ENCODE measurements at places on chromosomes 6 and 20. TPM values are rescaled to one million over a fixed set of nuclear protein-coding genes. Genes with fewer than 3 reads are reported as not detected.
A peak's percentile ranks its signal among the peaks of the same experiment; 100 is the strongest.

DNA sequence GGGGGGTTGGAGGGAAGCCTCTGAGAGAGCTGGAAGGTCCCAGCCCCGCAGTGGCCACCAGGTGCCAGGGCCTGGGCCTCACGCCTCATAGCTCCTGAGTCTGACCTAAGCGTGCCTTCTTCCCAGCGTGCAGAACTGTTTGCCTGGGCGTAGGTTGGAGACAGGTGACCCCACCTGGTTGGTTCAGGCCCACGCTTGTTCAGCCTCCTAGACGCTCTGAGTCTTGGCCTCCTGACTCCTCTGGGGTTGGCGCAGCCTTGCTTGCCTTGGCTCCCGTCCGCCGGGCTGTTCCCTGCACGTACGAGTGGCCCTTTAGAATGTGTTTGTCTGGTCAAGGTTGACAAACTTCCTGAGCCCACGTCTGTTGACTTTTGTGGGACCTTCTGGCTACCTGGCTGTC is 70.8 kb downstream of the EYA2 start:
- no peak for DNase-seq

- DNase-seq = no peak
Measured at GRCh38 chr20:20710443-20711315, 1.8 kb downstream of the RALGAPA2 start.

DNA sequence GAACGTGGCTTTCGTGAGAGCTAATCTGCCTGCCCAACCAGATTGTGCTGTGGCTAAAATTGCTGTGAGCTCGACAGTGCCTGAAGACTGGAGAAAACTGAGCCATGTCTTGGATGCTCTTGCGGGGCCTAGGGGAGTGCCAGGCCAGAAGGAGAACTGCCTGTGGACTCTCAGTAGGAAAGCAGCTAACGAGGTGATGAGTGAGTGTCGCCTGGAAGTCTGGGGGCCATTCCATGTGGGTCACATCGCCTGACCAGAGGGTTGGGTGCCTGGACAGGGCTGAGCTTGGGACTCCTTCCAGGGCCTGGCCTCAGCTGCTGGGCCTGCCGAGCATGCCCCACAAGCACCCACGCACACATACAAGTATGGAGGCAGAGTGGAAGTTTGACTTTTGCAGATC is 166.5 kb downstream of the VEGFA start:
- DNase-seq = no peak

- DNase-seq = no peak
Measured at GRCh38 chr20:57761413-57761734, 51.6 kb upstream of the PMEPA1 start.

- no peak for DNase-seq
Measured at GRCh38 chr6:72724545-72724944, 102.7 kb downstream of the KCNQ5 start.

DNA sequence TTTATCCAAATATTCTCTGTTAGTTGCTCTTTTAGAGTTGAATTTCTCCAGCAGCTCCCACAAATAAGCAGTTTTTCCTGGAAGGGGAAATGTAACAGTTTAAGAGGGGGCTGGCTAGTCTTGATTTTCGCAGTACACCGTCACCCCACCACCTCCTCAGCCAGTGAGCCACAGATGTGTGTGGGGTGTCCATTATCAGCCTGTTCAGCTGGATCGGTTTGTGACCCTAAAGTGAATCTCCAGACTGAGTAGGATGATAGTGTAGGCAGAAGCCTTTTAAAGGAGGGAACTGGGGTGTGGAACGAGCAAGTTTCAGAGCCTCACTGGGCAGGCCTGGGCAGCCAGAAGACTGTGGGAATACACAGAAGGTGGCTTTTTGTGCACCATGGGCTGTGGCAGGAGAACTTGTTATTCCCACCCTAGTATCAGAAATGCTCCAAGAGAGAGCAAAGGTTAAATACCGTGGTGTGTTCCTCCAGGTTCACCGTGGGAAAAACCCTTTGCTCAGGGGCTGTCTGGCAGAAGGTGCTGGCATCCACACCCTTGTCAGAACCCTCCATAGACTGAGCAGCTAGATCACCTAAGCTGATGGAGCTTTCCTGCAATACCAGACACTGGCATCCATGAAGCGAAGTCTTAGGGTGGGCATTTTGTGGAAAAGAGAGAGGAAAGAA is 230.9 kb upstream of the MOCS1 start:
- no peak for DNase-seq

GRCh38 chr6:96803106-96803481 is 34.2 kb downstream of the GPR63 start:
- no peak for DNase-seq

GRCh38 chr20:59403261-59403961 is 103.0 kb downstream of the EDN3 start:
- DNase-seq = peak; percentile 55

DNA sequence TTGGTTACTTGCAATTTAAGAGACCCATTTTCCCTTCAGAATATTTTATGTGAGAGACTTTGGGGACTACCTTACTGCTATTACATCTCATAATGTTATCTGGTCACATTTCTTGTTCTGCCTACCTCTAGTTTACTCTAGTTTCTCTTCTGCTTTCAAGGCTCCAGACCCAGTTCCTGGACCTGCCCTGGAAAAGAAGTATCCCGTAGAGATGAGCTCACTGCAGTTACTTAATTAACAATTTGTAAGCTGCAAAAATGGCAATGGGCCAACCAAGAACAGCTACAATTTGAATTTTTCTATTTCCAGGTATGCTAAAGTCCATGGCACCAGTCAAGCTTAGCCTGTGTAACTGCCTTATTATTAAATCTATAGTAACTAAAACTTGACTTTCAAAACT is 25.0 kb downstream of the TAB2 start:
- no peak for DNase-seq

GRCh38 chr6:87700397-87701343 is 1.4 kb downstream of the AKIRIN2 start:
- peak; percentile 18 for DNase-seq

DNA sequence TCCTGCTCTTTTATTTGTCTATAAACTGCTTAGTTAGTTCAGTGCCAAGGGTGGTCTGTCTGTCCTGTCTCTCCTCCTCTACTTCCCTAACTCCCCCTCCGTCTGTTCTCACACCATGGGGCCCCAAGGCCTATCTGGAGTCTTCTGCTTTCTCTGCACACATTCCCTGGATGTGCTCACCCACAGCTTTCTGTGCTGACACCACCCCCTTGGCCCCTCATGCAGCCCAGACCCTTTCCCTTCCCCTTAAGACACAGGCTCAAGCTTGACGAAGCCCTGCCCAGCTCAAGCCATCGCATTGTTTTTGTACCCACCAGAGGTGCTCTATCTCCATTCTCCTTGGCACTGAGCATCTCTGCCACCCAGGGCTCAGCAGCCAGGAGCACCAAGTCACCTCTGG is 78.1 kb upstream of the NNAT start:
- DNase-seq = no peak

DNA sequence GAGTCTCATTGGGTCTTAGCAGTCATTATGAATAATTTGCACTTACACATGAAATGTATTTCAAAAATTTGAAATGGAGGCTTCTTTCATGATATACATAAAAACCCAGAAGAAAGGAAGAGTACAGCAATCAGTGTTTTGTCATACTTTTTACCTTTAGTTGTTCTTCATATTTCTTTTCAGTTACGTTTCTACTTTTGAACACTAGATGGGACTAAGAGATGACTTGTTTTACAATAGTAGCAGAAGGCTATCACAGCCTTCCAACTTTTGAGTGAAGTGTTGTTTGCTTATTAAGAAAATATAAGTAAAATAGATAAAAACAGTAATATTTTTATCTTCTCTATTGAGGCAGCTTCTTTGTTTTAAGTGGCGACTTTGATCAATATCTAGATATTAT is 58.1 kb downstream of the L3MBTL3 start:
- no peak for DNase-seq

- DNase-seq = no peak
Measured at GRCh38 chr6:47983491-47983890, 127.5 kb downstream of the PTCHD4 start.

GRCh38 chr6:147700436-147701209 is 192.1 kb downstream of the SAMD5 start:
- DNase-seq = no peak

- DNase-seq = no peak
Measured at GRCh38 chr6:53257001-53257400, 91.7 kb downstream of the ELOVL5 start.

- no peak for DNase-seq
Measured at GRCh38 chr6:53494076-53494475, 50.8 kb downstream of the GCLC start.

DNA sequence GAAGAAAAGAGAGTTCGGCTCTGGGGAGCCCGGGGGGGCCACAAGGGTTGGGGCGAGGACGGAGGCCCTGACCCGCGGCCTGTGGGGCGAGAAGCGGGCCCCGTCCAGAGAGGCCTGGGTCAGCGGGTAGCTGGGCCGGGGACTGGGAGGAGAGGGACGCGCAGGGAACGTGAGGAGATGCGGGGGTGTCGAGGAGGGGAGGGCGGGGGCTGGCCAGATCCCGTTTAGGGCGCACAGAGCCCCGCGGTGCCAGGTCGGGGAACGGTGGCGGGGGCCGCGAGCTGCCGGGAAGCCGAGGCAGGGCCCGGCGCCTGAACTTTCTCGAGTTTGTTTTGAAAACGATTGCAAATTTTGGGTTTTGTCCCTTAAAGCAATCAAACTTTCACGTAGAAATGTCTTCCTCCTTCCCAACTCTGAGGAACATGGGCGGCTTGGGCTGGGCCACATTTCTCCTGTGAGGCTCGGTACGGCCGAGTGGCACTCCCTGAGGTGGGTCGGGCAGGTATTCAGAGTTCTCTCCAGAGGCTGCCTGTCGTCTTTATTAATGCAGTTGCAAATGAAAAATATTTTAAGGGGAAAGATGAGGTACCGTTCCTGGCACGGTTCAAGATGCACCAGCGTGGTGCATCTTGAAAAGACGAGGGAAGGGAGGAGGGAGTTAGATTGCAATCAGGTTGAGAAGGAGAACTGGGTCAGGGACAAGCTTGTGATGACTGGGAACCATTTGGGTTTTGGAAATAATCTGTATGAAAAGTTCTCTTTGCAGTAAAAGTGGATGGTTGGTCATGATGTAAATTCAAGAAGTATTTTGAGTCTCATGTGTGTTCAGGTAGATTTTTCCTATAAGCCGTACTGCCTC is 972 bp downstream of the RNF8 start:
- no peak for DNase-seq

- DNase-seq = no peak
Measured at GRCh38 chr6:36986704-36987047, 680 bp upstream of the MTCH1 start.

GRCh38 chr6:16711546-16712254 is 49.6 kb downstream of the ATXN1 start:
- no peak for DNase-seq

- DNase-seq = no peak
Measured at GRCh38 chr6:150694889-150695288, 95.2 kb downstream of the PLEKHG1 start.

DNA sequence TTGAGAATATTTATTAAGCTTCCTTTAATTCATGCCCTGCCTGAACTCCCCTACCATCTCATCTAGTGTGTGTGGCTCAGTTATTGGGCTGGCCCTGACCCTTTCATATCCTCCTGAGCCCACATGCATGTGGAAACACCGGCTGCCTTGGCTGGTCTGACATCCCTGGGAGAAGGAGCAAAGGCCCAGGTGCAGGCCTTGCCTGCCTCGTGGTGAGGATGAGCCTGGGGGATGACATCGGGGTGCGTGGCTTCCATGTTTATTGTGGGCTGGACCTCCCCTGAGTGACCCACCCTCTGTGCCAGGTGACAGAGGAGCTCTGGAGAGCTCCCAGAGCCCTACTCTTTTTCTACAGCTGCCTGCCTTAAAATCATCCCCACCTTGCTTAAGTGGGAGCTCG is 69.1 kb downstream of the FOXA2 start:
- no peak for DNase-seq

- no peak for DNase-seq
Measured at GRCh38 chr6:38164671-38165108, 345.2 kb downstream of the ZFAND3 start.

GRCh38 chr6:34969662-34970265 is 80.7 kb downstream of the ANKS1A start:
- no peak for DNase-seq

DNA sequence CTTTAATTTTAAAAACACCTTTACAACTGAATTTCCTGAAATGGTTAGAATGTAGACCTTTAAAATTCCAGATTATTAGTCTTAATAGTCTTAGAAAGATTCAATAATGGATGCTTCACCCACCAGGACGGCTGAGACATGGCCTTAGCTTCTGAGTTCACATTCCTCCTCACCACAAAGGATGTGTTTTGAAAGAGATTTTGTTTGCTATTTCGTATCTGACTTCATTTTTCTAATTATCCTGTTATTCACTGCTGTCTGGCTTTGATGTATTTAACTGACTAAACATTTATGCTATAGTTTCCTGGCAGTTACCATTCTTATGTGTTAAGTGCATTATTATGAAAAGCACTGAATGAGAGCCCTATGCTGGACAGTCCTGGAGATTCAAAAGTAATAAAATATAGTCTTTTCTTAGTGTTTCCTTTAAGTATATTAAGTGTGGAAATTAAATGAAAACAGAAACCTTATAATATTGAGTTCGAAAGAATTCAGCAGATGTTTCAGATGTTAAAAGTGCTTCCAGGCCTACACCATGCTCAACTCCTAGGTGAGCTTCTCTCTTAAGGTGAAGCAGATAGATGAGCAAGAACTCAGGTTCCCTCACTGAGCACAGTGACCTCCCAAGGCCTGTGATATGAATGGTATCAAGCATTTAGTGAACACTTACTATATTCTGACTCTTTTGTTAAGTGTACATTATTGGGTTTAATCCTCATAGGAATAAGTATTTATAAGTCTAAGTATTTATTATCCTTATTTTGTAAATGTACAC is 40.3 kb downstream of the MAP3K4 start:
- DNase-seq = no peak

DNA sequence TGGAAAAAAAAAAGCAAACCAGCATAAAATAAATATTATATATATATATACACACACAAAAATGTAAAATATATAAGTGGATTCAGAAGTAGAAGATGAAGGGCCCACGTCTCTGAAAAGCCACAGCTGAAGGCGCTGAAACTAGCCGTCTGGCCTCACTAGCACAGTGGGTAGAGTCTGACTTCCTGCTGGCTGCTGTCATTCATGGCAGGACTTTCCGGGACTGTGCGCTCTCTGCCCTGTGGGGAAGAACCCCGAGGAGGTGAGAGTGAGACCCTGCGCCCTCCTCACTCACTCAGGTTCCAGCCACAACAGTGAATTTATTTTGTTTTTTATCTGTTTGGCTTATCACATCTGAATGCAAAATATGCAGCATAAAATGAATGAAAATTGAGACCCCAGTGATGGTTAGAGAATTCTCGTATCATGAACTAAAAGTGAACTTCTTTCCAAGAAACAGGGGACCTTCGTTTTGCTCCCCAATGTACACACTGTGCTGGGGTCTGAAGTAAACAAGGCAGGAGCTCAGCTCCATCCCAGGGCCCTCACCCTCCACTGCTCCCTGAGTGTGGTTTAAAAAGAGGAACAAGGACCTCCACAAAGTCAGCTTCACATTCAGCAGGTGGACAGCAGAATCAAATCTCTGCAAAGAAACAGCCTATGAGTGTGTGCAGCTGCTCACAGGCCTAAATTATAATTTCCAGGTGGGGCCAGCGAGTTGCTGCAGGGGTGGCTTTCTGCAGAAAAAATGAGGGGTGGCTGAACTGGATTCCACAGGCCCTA is 1.3 kb upstream of the RAMACL start:
- no peak for DNase-seq

Gene FLRT3
- not detected for total RNA-seq

Gene FUT9
- total RNA-seq = not detected

Gene BPI
- total RNA-seq = not detected

Gene HTR1E
- total RNA-seq = not detected

Gene SIGLEC1
- total RNA-seq = not detected

Gene ASIP
- total RNA-seq = not detected

Gene HLA-G
- total RNA-seq = 1.1 TPM

Gene ABCF1
- total RNA-seq = 112 TPM

Gene GNAS-AS1
- total RNA-seq = 1.9 TPM

Gene YTHDF1
- 43.7 TPM for total RNA-seq

Gene ZBTB46
- 1.1 TPM for total RNA-seq

Measured in activated T-helper 2 cell treated with anti-CD3 and anti-CD28 coated beads, Interferon-gamma antibody, Interleukin-2, Interleukin-4, amounts not matched to agents 10 μg/mL and 5 μg/mL and 100 μg/mL, durations not matched to agents 14 hours and 24 hours and 36 hours (primary cell).